ENCODE measurements at places on chromosomes 3 and 15.

DNA sequence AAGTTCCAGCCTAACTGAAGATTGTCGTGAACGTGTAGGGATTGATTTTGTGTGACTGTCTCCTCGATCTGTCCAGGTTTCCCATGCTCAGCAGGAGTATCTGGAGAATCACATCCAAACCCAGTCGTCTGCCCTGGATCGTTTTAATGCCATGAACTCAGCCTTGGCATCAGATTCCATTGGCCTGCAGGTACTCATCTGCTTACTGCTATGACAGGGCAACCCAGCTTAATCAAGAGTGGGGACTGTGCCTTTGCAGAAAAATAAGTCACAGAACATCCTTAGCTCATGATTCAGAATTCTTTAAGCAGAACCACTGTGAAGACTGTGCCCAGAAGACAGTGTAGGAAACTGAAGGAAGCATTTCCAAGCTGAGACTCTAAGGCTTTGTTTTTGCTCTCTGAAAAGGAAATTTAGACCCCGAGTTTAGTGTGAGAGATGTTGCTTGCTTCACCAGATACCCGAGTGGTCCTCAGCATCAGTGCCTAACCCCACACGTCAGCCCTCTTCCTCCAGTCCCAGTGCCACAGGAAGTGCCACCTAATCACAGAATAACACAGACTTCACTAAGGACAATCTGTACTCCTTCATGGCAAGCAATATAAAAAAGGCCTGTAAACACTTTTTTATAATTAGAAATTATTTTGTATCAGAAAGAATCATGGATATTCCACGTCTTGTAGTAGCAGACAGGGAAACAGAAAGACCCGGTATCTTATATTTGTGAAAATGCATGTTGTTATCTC lies 34.2 kb downstream of the MYZAP start:
- no peak for DNase-seq

GRCh38 chr15:40870716-40871115 lies 3.3 kb downstream of the RHOV start:
- DNase-seq = no peak

GRCh38 chr15:33639051-33639450 lies 328.3 kb downstream of the RYR3 start:
- DNase-seq = no peak

GRCh38 chr3:50127251-50127691 lies 27.9 kb upstream of the SEMA3F start:
- no peak for DNase-seq

- DNase-seq = no peak
Measured at GRCh38 chr3:185916042-185916833, 21.6 kb downstream of the TRA2B start.

DNA sequence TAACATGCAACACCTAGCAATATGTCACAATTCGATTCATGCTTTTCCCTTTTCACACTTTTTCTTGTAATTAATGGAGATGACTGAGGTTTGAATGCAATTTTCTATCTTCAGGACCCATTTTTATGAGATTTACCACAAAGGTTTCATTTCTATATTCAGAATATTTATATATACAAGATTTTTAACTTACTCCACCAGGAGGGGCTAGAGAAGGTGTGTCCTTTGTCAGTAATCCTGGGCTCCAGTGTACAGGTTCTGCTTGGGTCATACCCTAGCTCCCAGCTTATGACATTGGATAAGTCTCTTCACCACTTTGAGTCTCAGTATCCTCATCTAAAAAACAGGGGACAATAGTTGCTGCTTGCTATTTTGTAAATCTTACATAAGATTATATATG lies 95.7 kb upstream of the SLC24A5 start:
- no peak for DNase-seq

GRCh38 chr3:195865752-195866151 lies 42.6 kb downstream of the TNK2 start:
- DNase-seq = no peak

DNA sequence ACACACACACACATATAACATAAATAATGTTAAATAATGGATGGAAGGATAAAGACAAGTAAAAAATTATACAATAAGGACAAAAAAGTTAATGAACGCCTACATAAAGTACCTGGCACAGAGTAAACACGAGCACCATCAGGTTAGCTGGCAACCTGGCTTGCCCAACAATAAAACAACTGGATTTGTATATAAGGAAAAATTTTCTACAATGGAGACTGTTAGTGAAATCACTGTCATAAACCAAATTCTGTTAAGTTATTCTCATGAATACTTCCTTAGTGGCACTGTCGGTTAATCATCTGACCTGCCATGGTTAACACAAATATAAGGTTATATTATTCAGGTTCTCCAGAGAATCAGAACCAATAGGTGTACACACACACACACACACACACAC lies 54.8 kb downstream of the DPH6 start:
- DNase-seq = no peak

DNA sequence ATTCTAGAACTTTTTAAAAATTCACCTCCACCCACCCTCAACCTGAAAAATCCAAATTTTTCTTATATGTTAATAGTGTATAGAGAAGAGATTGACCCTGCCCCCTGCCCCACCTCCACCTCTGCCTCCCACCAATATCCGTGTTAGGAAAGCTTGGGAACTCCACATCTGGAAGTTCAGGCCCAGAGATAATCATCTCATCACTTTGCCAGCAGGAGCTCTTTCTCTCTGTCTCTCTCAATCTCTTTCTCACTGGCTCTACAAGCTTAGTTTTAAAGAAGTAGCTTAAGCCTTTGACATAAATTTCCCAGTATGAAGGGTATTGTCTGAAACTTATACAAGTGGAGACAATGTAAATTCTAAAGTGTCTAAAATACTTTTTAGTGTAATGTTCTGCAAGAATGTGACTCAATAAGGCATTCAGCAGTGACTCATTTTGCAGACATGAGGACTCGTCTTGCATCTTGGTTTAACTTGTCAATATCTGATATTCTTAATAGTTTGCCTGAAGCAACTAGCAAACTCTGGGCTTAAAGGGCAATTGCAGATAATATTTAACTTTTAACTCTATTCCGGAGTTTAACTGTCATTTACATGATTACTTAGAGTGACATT lies 299.8 kb upstream of the EPHA3 start:
- DNase-seq = no peak

DNA sequence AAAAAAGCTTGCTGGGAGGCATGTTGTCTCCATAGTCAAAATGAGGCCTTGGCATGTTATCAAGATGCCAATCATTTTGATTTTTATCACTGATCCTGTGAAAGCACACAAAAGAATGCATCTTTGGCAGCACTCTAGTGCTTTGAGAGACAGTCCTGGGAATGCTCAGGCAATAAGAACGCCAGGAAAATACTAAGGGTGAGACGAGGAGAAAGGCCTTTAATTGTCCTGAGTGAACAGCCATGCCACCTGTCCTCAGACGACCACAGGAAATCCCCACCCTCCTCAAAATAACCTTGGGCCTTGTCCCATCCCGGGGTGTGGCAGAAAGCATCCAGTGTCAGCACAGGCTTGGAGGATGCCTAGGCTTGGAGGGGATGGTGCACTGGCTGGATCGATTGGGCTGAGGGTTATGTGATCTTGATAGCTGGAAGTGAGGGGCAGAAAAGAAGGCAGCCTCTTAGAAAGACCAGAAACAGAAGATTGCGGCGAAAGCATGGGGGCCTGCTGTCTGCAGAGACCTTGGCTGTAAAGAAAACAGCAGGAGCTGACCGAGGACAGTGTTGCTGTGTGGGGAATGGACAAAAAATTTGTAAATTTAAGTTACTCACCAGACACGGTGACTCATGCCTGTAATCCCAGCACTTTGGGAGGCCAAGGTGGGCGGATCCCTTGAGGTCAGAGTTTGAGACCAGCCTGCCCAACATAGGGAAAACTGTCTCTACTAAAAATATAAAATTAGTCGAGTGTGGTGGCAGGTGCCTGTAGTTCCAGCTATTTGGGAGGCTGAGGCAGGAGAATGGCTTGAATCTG lies 7.3 kb downstream of the TMEM158 start:
- DNase-seq = no peak

DNA sequence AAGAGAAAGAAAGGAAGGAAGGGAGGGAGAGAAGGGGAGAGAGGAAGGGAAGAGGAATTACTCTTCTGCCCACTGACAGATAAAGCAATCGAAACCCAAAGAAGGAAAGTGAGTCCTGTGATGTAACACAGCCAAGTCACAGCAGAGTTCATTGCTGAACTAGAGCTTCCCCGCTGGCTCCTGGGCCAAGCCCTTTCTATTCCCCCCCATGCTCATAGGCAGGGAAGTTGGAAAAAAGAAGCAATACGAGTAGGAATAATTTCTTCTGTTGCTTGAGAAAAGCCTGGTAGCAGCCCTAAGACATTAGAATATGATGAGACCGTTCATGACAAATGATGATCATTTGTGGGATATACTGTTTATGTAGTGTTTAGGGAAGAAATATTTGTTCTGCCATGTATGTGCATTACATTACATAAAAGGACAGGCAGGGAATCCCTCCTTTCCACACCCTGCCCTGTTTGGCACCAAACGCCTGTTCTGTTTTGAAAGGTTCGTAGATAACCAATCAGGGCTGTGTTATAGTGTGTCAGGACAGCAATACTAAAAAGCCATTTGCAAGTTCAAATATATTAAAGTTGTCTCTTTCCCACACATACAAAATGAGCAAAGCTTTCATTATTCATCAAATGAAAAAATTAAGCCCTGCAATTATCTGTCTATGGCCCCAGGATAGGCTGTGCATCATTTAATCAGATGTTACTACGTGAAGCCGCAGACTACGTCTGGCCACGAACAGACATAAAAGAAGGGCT lies 111.0 kb upstream of the TRPM1 start:
- DNase-seq = no peak

GRCh38 chr3:68996356-68996995 lies 17.0 kb downstream of the EOGT start:
- no peak for DNase-seq

- no peak for DNase-seq
Measured at GRCh38 chr15:62071711-62072308, 5.0 kb downstream of the C2CD4A start.

DNA sequence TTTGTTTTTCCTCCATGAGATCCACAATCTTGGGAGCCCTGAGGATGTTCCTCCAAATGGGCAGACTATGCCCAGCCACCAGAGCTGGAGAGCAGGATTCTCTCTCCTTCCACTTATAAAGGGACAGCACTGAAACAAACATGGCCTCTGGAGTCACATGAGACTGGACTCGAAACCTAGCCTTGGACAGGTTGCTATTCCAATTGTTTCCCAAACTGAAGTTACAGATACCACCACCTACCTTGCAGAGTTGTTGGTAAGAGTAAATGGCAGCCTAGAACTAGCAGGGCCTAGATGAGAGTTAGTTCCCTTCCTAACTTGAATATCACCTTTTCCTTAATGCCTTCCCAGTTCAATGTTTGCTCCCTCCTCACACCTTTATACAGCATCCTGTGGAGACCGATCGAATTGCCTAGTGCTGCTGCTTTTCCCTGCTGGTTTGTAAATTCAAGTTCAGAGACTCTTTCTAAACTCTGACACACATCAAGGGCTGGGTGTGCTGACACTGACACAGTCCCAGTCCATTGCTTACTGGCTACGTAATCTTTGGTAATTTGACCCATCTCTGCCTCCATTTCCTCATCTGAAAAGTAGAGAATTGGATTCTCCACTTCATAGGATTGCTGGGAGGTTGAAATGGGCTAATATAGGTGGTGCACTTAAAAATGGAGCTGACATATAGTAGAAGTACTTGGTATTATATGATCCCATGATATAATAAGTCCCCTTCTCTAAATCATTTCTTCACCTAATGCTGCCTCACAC lies 2.6 kb downstream of the IMP3 start:
- no peak for DNase-seq

GRCh38 chr15:70088455-70088854 lies 9.3 kb downstream of the TLE3 start:
- DNase-seq = peak; percentile 76

DNA sequence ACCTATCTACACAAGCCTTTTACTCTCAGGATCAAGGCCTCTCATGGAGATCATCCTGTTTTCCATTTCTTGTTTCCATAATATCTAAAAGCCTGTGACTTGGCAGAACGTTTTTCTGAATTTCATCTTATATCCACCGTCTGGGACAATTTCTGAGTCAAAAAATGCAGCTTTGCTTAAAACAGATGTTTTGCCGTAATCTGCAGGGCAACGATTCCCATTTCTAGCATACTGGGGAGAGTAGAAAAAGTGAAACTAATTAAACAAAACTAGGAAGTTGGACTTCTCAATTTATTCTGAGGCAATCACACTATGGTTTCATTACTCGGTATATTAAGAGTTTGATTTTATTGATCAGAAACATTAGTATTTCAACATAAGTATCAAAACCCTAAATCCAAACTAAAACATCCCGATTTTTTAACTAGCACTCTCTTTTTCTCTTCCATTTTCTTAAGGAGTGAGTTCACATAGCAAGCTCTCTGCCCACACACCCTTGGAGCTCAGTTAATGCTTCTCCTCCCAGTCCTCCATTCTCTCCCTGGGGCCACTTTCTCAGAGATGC lies 33.6 kb downstream of the SPATA12 start:
- no peak for DNase-seq

DNA sequence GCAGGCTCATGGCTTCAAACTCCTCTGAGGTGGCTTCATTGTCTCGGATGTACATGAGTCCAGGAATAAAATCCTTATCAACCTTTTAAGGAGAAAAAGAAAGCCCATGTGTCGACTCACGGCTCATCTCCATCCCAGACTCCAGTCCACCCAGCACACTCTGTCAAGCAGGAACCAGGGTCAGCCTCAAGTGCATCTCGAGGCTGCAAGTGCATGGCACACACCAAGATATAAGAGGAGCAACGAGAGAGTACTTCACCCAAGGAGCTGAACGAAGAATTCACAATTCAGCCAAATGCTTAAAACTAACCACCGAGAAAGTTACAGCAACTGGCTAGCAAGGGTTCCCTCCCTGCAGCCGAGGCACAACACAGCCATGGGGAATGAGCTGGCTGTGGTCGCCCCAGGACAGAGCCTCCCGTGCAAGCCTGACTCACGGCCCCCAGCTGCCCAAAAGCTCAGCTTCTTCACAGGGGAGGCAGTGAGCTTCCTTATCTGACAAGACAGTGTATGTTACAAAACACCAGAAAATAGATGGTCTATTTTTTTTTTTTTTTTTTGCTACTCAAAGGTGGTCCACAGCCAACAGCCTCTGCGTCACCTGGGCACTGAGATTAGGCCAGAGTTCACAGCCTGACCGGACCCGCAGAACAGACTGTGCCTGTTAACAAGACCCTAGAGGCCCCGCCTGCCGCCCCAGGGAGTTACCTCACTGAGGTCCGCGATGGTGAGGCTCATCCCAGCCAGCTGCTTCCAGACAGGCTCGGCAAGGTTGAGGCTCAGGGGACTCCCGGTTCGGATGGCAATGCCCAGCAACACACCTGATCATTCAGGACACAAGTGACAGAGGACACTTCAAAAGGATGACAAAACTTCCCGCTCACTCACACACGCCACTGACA lies 15.9 kb upstream of the OCA2 start:
- no peak for DNase-seq

DNA sequence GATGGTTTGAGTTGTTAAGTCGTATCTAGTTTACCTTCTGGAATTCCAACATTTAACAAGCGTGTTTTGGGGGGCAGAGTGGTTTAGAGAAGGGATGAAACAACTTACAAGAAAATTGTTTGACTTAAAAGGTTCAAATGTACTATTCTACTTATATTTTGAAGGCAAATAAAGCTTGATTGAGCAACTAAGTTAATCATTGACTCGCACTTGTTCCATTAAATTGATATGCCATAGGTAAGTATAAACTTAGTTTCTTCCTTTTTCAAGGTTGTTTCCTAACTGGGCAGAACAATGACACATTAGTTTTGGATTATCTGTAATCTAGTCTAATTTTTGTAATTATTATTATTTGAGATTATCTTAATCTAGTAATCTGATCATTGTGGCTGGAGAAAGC lies 48.3 kb upstream of the CPNE4 start:
- no peak for DNase-seq

Measured in NCI-H187 (cell line).